ENCODE measurements at places on chromosomes 5 and 9. TPM values are rescaled to one million over a fixed set of nuclear protein-coding genes. Genes with fewer than 3 reads are reported as not detected.

- H3K4me3 ChIP-seq, result no peak overlapping the region
- H3K27ac ChIP-seq, result no peak overlapping the region
- no peaks in the 10 kb centered on the region for H3K4me1 ChIP-seq
- DNase-seq, result no peak
- no peaks in the 10 kb centered on the region for H3K27me3 ChIP-seq
Observed at GRCh38 chr5:66747607-66748006, 151.4 kb downstream of the MAST4 start.

DNA sequence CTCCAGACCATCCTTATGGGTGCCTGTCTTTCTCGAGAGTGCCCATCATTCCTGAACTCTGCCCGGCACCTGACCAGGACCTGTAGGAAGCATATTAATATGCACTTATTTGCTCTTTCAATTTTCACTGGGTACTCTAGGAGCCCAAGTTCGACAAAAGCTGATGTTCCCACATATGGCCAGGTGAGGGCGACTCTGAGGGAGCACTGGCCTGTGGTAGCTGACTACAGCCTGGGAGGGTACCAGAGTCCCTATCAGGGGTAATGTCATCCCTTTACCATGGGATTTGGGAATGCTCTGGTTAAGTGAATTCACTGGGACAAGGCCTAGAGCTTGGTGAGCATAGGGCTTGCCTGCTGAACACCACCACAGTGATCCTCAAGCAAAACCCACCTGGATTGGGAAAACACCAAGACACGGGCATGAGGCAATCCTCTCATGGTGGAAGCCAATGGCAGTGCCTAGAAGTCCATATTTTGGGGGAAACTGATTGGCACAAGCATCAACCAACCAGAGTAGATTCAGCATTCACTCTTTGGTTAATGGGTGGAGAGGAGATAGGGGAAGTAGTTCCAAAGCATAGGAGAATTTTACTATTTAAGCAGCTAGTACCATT is 112.2 kb downstream of the MTX3 start:
- DNase-seq, result no peak
- H3K27me3 ChIP-seq, result no peaks in the 10 kb centered on the region
- H3K27ac ChIP-seq, result no peak overlapping the region
- no peak overlapping the region for H3K4me3 ChIP-seq
- H3K4me1 ChIP-seq, result no peaks in the 10 kb centered on the region

Gene CMYA5
- 0.09 TPM for total RNA-seq

GRCh38 chr5:1542781-1543180 is 19.0 kb upstream of the LPCAT1 start:
- no peaks in the 10 kb centered on the region for H3K36me3 ChIP-seq
- H3K27me3 ChIP-seq, result no peaks in the 10 kb centered on the region
- H3K27ac ChIP-seq, result no peak overlapping the region

Gene UGT3A2
- not detected for total RNA-seq

- H3K36me3 ChIP-seq, result no peaks in the 10 kb centered on the region
- H3K4me1 ChIP-seq, result peaks cover 85% of the 10 kb centered on the region
- DNase-seq, result peak; percentile 73
- H3K4me3 ChIP-seq, result no peak overlapping the region
Observed at GRCh38 chr9:35758475-35759050, 4.5 kb upstream of the MSMP start.

Gene IL3
- total RNA-seq, result not detected

DNA sequence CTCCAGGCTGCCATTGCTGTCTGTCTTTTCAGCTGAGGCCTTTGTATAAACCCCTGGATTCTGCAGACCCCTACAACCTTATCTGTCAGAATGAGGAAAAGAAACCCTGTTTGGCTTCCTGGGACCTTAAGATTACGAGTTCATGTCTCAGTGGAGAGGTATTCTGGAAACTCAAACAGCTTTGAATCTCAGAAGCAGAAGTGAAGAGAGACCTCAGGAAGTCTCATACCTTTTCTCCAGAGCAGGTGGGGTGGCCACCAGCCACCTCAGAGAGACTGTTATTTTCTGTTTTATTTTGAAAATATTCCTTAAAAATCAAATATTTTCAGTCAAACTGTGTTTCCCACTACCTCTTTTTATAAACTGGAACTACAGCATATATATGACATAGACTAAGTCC is 457.5 kb downstream of the TMEM232 start:
- no peaks in the 10 kb centered on the region for H3K27me3 ChIP-seq
- H3K27ac ChIP-seq, result no peak overlapping the region
- no peaks in the 10 kb centered on the region for H3K4me1 ChIP-seq
- no peak for DNase-seq
- H3K36me3 ChIP-seq, result no peaks in the 10 kb centered on the region

Measured in endothelial cell of umbilical vein (primary cell).